Stimulated activated CD8-positive, alpha-beta memory T cell treated with anti-CD3 and anti-CD28 coated beads, Interleukin-7, amount 100 ng/mL, for 1 hour (primary cell): ENCODE measurements at places on chromosomes 4 and X.
A peak's percentile ranks its signal among the peaks of the same experiment; 100 is the strongest.

DNA sequence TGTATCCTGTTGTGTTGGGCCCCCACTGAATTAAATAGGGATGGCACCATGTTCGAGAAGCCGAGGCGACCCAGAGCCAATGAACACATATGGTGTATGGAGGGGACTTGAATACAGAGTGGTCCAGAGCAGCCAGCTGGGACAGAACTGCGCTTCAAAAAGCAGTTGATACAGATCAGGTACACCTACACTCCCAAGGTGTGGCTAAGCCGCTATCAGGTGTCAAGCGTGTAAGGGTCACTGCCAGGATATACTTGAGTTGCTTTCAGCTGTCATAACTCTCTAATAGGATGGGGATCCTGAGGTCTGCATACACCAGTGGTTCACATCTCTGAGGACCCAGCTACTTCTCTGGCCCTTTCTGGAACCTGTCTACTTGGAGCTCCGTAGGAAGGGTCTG lies 3.2 kb upstream of the WDR1 start:
- DNase-seq = no peak

DNA sequence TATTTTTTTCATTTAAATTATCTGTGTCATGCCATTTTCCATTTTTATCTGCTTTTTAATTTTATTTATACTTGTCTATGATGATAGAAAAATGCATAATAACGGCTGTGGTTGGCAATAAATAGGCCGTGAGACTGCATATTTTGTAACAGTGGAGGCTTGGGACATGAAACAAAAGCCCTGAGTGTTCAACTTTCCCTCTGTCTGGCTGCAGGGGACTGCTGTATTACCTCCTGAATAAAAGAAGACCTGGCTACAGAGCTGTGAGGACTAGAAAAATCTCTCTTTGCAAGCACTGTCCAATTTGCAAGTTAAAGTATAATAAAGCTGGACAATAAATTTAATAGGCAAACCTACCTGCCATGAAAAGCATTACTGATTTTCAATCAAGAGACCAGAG lies 82.1 kb downstream of the MAGEB10 start:
- DNase-seq = no peak

- DNase-seq = no peak
These were observed 102.3 kb upstream of the S100G start for GRCh38 chrX:16547644-16548043.

- no peak for DNase-seq
These were observed 287.4 kb downstream of the CHIC1 start for GRCh38 chrX:73850124-73851013.

DNA sequence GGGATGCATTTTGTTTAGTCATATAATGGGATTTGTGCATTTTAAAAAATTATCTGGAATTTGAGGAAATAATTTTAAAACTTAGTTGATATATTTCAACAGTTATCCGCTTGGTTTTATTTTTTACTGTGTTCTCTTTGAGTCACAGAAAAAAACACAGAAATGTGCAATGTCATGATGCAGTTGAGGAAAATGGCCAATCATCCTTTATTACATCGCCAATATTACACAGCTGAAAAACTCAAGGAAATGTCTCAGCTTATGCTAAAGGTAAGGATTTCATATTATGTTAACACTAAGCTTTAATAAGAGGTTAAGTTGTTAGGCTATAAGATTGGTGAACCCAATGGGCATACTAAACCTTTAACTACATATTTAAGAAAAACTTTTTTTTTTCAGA lies 63.9 kb downstream of the HPGDS start:
- no peak for DNase-seq

DNA sequence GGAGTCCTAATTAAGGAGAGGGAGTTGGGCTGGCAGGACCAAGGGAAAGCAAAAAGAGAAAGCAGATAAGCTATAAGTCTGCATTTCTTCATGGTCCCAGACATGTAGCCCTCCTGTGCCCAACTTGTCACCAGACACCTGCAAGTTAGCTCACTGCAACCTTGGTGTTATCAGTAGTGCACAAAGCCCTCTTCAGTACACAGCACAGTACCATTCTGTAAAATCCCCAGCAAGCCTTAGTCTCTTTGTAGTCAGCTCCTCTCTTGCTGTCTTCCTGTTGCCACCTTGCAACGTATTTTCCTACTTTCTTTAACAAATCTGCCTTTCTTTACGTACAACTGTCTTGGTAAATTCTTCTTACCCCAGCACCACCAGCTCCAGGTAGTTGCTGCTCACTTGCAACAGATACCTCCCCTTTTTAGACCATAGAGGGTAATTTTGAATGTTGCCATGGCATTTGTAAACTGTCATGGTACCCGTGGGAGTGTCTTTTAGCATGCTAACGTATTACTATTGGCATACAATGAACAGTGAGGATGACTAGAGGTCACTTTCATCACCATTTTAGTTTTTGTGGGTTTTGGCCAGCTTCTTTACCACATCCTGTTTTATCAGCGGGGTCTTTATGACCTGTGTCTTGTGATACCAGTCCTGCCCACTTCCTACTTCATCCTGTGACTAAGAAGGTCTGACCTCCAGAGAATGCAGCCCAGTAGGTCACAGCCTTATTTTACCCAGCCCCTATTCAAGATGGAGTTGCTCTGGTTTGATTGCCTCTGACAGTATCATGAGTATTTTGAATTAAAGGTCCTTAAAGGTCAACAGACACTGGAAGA lies 28.3 kb upstream of the AP1S2 start:
- DNase-seq = no peak

DNA sequence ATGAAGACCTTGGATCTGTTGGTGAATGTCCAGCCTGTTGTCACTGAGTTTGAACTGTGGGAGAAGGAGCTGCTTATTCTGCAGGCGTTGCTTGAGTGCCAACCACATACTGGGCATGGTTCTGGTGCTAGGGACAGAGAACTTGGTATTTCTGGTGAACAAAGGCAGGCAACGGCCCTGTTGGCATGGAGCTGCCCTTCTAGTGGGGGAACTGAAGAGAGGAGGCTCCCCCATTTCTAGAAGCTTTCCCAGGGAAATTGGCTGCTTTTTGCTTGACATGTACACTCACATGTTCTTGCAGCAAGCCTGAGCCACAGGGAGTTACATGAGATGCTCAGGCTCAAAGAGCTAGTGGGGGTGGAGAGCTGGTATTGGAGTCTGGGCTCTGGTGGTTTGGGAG lies 8.9 kb upstream of the CD38 start:
- DNase-seq = no peak

DNA sequence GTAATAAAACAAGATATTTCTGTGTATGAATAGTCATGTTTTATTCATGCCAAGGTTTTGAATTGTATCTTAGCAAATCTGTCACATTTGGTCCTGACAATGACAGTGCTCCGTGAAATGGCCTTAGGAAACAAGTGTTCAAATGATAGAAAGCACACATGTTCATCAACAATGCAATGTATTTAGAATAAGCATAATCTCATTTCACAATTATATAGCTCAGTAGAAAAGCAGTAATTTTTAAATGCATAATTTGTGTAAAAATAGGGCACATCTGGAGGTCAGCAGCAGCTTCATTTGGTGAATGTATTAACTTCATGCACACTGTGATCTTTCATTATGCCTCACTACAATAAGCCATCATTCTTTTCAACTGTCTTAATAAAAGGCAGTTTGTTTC lies 380.4 kb downstream of the GPM6A start:
- DNase-seq = no peak

- no peak for DNase-seq
These were observed 87.0 kb downstream of the AFAP1 start for GRCh38 chr4:7852568-7853185.

GRCh38 chr4:48173056-48173991 lies 39.3 kb upstream of the TXK start:
- no peak for DNase-seq

DNA sequence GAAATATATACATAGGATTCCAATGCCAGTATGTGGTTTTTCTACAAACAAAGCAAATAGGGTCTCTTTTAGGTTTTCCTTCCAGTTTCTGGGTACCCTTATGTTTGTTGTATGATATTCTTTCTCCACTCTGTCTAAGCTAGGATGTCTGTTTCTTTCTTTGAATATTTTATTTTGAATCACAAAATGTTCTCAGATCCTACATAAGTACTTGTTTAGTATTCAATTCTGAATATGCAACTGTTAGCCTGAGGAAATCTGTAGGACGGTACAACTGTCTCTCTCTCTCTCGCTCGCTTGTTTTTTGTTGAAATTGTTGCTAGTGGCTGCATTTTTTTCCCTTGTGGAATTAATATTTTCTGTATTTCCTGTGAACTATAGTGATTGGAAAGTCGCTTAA lies 163.2 kb downstream of the CCSER1 start:
- no peak for DNase-seq

DNA sequence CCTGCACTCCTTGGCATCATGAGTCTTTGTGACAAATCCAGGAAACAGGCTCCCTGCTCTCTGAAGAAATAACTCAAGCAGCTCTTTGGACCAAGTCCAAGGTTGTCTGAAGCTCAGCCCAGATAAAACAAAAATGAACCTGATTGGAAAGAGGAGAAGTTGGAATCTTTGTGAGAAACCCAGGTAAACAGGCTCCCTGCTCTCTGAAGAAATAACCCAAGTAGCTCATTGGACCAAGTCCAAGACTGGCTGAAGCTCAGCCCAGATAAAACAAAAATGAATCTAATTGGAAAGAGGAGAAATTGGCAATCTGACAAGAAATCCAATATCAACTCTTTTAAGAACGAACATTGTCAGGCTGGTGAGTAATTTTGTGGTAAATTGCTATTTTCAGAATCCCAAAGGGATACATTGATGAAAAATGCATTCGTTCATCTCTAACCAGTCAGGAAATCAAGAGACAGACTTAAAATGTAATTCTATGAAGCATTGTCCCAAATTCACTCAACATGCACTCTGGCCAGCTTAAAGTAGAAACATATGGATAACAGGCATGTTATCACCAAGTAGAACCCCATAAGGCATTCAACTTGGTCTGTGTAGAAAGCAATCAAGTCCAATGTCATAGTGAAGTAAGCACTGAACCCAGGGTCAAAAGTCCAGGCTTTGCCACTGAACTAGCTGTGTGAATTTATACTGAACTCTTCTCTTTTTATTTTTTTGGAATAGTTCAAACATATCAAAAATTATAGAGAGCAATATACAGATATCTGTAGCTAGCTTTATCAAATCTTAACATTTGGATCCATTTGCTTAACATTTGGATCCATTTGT lies 16.8 kb upstream of the NFXL1 start:
- DNase-seq = no peak

DNA sequence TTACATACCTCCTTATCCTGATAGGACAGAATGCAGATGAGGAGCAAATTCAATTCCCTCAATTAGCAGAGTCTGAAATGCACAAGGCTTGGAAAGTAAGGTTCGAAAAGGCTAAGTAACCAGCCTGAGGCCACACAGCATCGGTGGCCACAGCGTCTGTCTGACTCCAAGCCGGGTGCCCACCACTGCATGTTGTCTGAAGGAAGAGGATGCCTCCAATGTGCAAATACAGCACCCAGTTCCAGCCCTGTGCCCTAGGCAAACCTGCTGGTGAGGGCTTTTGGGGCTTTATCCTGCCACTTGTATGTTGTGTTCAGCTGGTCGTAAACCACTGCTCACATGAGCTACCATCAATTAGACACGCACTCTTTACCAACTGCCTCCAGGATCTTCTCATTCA lies 48.6 kb upstream of the PPP2R2C start:
- no peak for DNase-seq

GRCh38 chr4:55218041-55218440 lies 92.6 kb upstream of the KDR start:
- DNase-seq = no peak

GRCh38 chr4:22334155-22334554 lies 181.7 kb downstream of the ADGRA3 start:
- no peak for DNase-seq

GRCh38 chr4:187474238-187474637 lies 521.3 kb upstream of the ZFP42 start:
- DNase-seq = no peak

DNA sequence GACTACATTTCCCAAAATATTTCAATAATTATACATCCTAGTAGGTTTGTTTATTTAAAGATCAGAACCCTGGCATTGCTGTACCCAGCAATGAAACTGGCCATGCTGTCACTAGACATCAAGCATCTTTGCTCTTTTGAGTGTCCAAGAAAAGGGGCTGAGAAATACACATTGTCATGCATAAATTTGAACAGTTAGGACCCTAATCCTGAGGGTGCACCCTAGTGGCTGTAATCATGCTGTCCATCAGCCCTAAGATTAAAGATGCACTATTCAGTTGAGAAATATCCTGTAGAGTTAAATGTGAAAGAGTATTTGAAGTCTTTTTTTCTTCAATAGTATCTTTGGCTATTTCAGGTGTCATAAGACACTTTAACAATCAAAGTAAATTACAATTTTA lies 108.8 kb downstream of the NFKB1 start:
- DNase-seq = no peak

GRCh38 chr4:116055857-116056827 lies 942.7 kb upstream of the NDST4 start:
- no peak for DNase-seq

GRCh38 chrX:905848-906566 lies 275.4 kb downstream of the SHOX start:
- no peak for DNase-seq

- no peak for DNase-seq
These were observed 119.3 kb downstream of the RASGEF1B start for GRCh38 chr4:81352446-81352835.

GRCh38 chrX:12011075-12011474 lies 127.2 kb upstream of the FRMPD4 start:
- no peak for DNase-seq

GRCh38 chr4:48963042-48963679 lies 22.9 kb upstream of the CWH43 start:
- DNase-seq = peak; percentile 30

GRCh38 chr4:112075129-112075753 lies 70.0 kb upstream of the FAM241A start:
- no peak for DNase-seq

DNA sequence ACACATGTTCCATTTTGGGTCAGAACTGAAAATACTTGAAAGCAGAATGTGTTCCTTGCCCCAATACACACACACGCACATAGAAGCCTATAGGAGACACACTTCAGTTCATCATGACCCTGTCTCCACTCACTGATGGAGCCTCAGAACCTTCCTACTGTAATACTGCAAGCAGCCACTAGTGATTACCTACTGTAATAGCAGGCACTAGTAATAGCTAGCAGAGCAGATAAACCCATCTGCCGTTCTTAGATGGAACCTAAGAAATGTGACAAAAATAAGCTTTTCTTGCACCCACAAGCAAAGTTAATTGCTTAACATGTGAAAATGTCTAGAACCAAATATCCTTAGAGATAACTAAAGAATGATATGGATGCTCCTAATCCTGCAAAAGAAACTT lies 13.6 kb downstream of the AMTN start:
- no peak for DNase-seq

DNA sequence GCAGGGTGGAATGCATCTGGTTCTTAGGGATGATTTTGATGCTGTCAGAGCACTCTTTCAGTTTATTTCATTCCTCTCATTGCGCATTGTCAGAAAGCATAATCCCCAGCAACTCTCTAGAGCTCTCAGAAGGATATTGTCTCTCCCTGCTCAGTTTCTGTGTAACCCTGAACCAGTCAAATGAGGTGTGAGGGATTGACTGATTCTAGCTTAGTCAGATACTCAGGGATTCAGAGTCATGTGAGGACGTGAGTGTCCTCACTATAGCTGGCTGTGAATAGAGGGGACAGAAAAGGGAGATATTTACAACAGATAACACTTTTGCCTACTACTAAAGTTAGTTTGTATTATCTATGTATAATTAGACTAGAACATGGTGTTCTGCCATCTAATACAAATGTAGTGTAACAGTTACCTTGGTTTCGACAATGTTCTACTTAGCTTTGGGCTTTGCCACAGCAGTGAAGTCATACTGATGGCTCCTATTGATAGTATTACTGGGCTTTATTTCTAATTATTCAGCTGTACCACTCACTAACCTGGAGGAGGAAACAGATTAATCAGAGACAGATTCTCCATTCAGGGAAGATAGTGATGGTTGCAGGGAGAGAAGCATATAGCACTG lies 19.5 kb downstream of the AP1AR start:
- no peak for DNase-seq
